Osteoblast (primary cell): ENCODE measurements at places on chromosomes 2 and 18.

- no peak for DNase-seq
Observed at GRCh38 chr2:100870652-100871531, 51.0 kb downstream of the NPAS2 start.

DNA sequence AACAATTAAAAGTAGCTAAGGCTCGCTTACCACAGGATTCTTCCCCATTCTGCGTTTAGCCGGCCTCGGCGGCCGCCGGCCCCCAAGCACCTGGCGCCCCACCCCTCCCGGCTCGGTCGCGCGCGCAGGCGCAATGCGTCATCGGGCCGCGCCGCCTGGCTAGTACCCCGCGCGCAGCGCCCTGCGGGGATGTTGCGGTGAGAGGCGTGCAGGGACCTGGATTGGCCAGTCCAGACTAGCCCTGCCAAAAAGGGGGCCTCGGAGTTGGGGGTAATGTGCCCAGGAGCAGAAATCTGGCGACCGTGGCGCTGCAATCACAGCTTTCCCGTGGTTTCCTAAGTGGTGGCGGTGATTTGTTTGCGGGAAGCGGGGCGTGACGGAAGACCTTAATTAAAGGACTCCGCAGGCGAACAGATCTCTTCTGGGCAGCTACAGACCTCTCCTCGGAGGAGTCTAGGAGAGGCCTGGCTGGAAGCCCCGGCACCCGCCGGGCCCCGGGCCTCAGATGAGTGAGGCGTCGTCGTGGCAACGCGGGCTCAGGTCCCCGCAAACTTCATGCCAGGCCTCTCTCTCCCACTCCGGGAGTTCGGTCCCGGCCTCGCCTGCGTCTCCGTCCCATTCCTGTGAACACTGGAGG is 606 bp downstream of the TMEM237 start:
- peak; percentile 95 for DNase-seq

GRCh38 chr2:66574701-66575624 is 140.0 kb downstream of the MEIS1 start:
- DNase-seq, result peak; percentile 90

GRCh38 chr2:127320586-127321275 is 26.8 kb upstream of the ERCC3 start:
- peak; percentile 44 for DNase-seq

- no peak for DNase-seq
Observed at GRCh38 chr2:67255933-67256615, 141.1 kb upstream of the ETAA1 start.

- DNase-seq, result no peak
Observed at GRCh38 chr2:18167871-18168270, 289.4 kb downstream of the KCNS3 start.

DNA sequence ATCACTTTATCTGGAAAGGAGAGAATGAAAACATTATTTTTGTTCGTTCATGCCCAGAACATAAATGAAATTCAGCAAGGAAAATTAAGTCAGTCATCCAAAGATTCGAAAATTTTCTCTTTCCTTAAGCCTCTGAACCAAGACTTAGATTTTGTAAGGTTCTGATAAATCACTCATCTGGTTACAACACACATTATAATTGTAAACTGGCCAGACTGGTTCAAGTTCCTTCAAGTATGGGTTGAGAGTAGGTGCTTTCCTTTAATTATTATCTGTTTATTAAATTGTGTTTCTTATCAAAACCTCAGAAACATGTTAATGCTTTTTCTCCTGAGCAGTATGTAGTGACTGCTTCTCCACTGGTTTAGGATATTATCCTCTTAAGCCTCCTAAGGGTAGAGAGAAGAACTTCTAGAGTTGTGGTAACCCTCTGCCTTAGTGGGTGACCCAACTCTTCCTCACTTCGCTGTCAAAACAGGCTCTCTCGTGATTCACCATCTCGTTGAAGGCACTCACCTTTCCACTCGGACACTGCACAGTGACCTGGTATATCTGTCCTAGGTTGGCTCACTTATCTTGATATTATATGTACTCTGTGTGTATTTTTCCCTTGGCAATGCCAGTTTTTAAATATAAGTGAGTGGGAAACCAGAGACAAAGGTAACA is 325.9 kb downstream of the PAX3 start:
- no peak for DNase-seq

GRCh38 chr18:23888881-23889280 is 125.7 kb upstream of the TTC39C start:
- no peak for DNase-seq

GRCh38 chr2:169105476-169105875 is 36.1 kb downstream of the DHRS9 start:
- no peak for DNase-seq

- peak; percentile 85 for DNase-seq
Observed at GRCh38 chr18:76490670-76491472, 4.2 kb downstream of the ZNF516 start.

- no peak for DNase-seq
Observed at GRCh38 chr2:150981826-150982225, 279.8 kb downstream of the RBM43 start.

DNA sequence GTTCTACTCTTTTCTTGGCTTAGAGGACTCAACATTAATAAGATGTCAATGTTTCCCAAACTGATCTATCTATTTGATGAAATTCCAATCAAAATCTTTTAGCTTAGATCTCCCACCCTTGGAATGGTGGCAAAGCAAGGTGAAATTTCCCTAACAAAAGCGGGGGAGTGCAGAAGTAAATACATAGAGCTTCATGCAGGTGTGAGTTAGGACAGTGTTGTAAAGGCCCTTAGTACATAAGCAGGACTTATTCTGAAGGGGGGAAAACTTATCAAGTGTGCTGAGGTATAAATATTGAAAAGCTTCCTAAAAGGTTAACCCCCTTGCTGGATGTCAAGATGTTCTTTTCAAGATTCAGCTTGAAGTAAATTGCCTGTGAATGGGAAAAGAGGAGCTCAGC is 608.6 kb upstream of the CELF4 start:
- no peak for DNase-seq

- DNase-seq, result no peak
Observed at GRCh38 chr2:165776013-165776412, 18.0 kb downstream of the GALNT3 start.
